ENCODE measurements at places on chromosomes 7 and 10.

DNA sequence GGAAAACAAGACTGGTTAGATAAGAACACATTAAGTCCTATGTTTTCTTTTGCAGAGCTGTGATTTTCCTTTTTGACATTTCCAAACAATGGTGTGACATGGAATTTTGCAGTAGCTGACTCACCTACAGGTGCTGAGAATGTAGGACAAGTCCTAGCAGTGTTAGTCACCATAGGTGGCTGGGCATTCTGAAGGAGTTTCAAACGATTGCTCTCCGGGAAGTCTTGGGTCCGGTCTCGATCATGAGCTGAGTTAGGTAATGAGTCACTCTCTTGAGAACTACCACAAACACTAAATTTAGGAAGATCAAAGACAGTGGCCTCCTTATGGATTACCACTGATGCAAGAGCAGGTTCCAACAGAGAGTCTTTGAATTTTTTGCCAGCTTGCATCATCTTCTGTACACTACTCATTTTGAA, 3.6 kb downstream of the FIGNL1 start:
- DNase-seq: no peak

- no peak for DNase-seq
Observed at GRCh38 chr7:111846898-111847297, 284.6 kb upstream of the IMMP2L start.

GRCh38 chr7:55086413-55087201, 67.8 kb downstream of the EGFR start:
- DNase-seq: peak; percentile 34

GRCh38 chr10:78520737-78521430, 487.2 kb downstream of the RPS24 start:
- no peak for DNase-seq

GRCh38 chr7:106911959-106912358, 46.9 kb downstream of the PIK3CG start:
- DNase-seq: no peak

- DNase-seq: no peak
Observed at GRCh38 chr10:20276127-20276979, 460.1 kb downstream of the PLXDC2 start.
